ENCODE measurements at places on chromosomes 3 and 15. TPM values are rescaled to one million over a fixed set of nuclear protein-coding genes. Genes with fewer than 3 reads are reported as not detected.

The CCDC54 gene
- total RNA-seq = not detected

The GAP43 gene
- 0.16 TPM for total RNA-seq

The GOLGA8R gene
- 4.5 TPM for total RNA-seq

The MUC13 gene
- not detected for total RNA-seq

The IL5RA gene
- total RNA-seq = not detected

The CDHR4 gene
- total RNA-seq = not detected

All from breast epithelium (tissue), 4 donors.